NCI-H526 treated with DMSO at 0.1 percent for 48 hours (cell line): ENCODE measurements at places on chromosomes 1 and 21.
A peak's percentile ranks its signal among the peaks of the same experiment; 100 is the strongest.

- DNase-seq: no peak
These were observed 95.2 kb downstream of the PSMG1 start for GRCh38 chr21:39088031-39088370.

GRCh38 chr21:15688809-15689208 lies 41.0 kb upstream of the USP25 start:
- no peak for DNase-seq

- DNase-seq: peak; percentile 85
These were observed at the start of gene LAMC1 for GRCh38 chr1:183023146-183023600. Gene LAMC1 (plus strand): TSS chr1:183023420. CDS start chr1:183023717, 297 bp downstream.

GRCh38 chr1:236119943-236120484 lies 22.3 kb upstream of the GPR137B start:
- DNase-seq: no peak

GRCh38 chr1:6811583-6811982 lies 26.3 kb downstream of the CAMTA1 start:
- no peak for DNase-seq

DNA sequence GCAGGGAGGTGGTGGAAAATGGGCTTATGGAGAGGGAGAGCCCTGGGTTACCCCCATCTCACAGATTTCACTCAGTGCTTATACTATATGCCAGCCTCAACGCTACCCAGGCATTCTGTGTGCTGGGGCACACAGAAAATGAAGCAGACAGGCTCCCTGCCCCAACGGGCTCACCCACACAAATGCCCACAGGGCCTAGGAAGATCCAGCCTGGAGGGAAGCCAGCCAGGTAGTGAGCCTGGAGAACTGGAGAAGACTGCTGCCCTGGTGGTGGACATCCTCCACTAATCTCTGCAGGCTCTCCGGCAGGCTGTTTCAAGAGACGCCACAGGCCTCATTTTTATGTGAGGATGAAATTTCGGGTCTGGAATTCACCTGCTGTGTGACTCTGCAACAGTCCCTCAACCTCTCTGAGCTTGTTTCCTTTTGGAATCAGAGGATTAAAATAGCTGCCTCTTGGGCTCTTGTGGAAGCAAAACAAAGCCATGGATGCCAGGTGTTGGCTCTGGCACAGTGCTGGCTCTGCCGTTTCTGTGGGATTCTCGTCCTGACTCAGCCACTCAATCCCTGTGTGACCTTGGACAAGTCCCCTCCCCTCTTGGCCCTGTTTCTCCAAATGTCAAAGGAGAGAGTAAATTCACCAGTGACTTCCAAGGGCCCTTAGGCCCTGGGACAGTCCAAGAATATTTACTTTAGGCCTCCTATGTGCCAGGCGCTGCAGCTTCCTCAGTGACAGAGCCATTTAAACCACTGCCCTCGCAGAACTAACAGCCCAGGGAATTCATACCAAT lies 3.6 kb downstream of the PAQR7 start:
- DNase-seq: no peak

- DNase-seq: no peak
These were observed 55.8 kb downstream of the SSBP3 start for GRCh38 chr1:54350360-54350759.

- no peak for DNase-seq
These were observed 70.6 kb upstream of the GJB5 start for GRCh38 chr1:34684266-34684665.

- no peak for DNase-seq
These were observed 763.3 kb upstream of the BRINP3 start for GRCh38 chr1:191240925-191241324.

DNA sequence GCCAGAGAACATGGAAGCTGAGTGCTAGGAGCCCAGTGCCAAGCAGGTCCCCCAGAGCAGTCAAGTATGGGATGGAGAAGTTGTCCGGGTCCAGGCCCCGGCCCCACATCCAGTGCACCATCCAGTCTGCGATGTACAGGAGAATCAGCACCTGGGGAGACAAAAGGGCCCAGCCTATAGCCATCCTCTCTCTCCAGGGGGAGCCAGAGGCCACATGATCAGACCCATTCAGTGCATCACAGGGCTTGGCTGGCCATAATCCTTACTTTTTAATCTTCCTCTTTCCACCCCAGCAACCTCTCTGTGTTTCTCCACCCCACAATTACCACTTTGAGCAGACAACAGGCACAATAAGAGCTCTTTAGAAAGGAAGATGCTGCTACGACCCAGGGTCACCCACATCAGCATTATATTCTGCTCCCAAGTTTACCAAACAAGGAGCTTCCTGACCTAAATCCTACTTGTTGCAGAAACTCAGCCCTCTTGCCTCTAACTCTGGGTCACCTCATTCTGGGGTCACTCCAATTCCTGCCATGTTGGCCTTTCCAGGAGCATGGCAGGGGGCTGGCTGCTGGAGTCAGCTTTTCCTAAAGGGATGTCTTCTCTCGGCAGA lies 16.4 kb upstream of the RAB29 start:
- peak; percentile 34 for DNase-seq

DNA sequence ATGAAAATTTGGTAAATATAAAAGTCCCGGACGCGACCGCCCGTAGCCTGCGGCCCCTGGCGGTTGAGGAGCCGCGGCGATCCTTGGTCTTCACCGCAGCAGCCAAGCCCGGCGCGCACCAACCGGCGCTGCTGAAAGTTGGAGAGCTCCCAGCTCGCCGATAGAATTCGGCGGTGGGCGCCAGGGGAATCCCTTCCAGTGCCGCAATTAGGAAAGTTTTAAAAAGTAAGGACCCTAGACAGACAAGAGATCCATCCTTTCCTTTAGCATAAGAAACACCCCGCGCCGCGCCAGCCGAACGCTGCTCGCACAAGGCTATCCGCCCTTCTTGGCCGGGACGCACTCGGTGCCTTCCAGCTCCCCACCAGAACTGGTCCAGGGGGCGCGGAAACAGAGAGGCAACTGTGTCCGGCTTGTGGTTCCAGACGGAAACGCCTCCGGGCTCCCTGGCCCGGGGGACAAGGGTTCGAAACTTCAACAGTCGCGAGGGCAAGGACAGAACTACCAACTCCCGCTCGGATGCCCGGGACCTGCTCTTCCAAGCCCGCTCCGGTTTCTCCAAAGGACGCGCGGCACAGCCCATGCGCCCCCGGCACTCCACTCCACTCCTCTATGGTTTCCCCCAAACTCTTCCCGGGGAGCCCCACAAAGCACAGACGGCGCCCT lies 1.7 kb downstream of the FAM78B start:
- DNase-seq: peak; percentile 94

- DNase-seq: no peak
These were observed 112.8 kb downstream of the FAF1 start for GRCh38 chr1:50847303-50847702.

DNA sequence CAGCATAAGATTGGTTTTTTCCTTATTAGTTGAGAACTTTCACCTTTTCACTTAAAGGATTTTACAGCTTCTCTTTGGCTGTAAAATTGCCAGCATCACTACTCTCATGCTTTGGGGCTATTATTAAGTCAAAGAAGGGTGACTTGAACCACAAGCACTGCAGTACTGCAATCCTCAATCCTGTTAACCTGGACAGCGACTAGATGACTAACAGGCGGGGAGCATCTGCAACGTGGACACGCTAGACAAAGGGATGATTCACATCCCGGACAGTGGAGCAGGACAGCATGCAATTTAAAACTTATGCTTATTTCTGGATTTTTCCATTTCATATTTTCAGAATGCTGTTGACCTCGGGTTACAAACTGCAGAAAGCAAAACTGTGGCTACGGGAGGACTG lies 8.1 kb downstream of the ARV1 start:
- no peak for DNase-seq

GRCh38 chr1:4172644-4173599 lies 272.9 kb upstream of the C1orf174 start:
- no peak for DNase-seq

- DNase-seq: no peak
These were observed 27.9 kb downstream of the CASZ1 start for GRCh38 chr1:10768552-10768951.

- DNase-seq: no peak
These were observed 14.7 kb downstream of the TMCO1 start for GRCh38 chr1:165753934-165754333.

DNA sequence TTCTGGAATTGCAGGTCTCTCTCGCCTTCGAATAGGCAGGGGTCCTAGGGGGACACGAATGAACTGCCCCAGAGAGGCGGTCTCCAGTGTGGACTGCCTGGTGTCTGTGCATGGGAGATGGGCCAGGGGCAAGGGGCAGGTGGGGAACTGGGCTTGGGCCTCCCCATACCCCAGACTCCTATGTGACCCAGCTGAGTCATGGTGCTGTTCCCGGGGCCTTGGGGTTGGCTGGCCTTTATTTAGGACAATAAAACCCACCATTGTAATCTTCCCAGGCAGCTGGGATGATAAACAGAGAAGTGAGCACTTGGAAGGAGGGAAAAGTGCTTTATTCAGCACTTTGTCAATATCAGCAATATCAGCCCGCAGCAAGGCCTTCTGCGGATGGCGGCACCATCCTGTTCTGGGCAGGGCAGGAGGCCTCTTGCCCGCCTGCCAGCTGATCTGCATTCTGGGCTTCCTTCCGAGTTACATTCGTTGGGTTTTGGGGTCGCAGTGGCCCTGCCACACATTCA lies 209.0 kb upstream of the TMEM51 start:
- DNase-seq: no peak

DNA sequence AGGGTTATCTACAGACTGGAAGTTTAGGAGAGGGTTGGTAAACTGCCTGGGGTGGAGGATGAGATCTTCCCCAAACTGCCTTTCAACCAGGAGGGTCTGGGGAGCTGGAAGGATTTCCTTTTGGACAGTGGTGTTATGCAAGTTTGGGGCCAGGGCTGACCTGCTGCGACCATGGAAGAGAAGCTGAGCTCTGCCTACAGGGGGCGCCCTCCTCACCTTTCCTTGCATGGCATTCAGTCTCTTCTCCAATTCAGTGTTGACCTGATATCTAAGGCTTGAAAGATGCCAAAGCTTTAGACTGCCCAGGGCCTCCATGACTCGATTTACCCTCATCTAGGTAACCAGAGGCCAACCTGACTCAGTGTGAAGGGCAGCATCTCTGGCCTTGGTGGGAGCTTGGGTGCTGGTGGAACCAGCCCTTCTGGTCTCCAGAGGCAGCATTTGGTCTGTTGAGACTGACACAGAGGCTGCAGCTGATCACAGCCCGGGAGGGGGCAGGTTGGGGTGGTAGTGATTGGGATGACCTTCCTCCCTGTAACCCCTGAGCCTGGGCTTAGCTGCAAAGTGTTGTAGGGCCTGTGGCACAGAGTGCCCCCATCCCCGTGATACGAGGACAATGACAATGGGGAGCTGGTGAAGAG lies 170.0 kb downstream of the GRIK3 start:
- no peak for DNase-seq

DNA sequence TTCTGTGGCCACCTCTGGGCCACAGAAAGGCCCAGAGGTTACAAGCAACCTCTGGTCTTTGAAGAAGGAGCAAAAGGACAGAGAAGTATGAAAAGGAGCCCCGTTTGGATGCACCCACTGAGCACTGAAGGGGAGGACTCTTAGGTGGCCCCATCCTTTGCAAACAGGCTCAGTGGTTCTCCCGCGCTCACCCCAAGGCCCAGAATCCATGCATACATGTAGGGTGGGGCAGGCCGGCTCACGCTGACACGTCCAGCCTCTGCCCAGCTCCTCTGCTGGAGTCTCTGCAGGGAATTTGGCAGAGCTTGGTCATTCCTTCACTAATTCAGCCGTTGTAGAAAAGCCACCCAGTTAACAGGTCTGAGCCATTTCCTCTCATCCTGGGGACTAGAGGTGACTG lies 61.3 kb upstream of the AJAP1 start:
- DNase-seq: no peak

- DNase-seq: no peak
These were observed 224.9 kb downstream of the BACH1 start for GRCh38 chr21:29523646-29524045.

DNA sequence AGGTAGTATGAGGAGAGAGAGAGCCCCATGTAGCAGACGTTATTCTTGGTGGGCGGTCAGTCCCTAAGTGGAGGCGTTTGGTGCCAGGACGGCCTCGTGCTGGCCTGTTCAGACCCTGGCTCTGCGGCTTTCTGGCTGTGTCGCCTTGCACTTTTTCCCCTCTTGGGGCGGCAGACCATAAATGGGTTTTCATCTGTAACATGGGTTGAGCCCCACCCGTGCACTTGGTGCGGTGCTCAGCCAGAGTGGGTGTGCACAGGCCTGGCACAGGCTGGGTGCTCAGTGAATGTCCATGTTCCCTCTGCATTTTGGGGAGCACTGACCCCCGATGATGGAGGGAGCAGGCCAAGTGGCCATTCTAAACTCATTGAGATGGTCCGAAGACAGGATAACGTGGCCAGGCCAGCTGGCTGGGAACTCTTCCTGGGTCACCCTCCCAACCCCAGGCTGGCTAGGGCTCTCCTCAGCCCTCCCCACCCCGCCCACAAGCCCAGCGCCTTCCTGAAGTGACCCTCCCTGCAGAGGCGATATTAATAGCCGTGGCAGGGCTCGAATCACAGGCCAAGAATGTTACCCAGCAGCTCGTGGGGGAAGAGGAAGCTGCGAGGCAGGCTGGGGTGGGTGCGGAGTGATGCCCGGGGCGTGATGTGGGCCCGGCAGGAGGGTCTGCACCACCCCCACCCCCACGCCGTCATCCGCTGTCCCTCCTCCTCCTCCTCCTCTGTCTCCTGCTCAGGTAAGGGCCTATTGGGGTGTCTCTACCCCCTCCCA lies 78.5 kb downstream of the ARHGEF10L start:
- no peak for DNase-seq

DNA sequence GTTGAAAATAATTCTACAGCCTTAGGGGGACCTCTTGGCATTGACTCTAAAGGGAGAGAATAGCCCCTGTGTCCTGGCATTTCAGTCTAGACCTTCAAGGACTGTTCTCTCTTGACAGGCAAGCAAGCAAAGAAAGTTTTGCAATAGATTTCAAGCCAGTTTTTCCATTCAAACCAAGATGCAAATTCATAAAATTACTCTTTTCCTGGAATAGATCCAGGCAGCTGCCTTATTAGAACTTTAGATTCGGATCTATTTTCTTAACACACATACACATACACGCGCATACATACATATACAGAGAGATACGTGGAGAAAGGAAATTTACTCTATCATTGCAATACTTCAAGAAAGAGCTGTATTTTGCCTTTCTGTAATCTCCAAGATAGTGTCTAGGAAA lies 129.4 kb downstream of the EDEM3 start:
- no peak for DNase-seq

- DNase-seq: no peak
These were observed 2.1 kb upstream of the KLHDC9 start for GRCh38 chr1:161096015-161096414.
